ENCODE measurements at places on chromosomes 3 and 15. TPM values are rescaled to one million over a fixed set of nuclear protein-coding genes. Genes with fewer than 3 reads are reported as not detected.

DNA sequence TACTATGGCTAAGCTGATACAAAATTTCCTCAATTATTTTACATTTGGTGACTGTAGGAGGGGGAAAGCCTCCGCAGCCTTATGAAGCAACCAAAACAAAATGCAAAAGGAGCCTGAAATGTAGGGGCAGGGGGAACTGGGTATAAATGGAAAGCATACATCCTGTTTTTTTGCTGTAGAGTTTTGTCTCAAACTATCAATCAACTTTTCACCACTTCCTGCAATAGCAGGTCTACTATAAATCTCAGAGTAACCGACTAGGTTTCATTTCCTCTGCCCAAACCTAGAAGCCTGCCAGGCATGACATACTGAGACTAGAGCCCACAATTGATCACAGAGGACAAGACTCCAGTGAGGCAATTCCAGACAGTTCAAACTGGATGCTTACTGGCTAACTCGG is 91.3 kb downstream of the SHQ1 start:
- DNase-seq = no peak

DNA sequence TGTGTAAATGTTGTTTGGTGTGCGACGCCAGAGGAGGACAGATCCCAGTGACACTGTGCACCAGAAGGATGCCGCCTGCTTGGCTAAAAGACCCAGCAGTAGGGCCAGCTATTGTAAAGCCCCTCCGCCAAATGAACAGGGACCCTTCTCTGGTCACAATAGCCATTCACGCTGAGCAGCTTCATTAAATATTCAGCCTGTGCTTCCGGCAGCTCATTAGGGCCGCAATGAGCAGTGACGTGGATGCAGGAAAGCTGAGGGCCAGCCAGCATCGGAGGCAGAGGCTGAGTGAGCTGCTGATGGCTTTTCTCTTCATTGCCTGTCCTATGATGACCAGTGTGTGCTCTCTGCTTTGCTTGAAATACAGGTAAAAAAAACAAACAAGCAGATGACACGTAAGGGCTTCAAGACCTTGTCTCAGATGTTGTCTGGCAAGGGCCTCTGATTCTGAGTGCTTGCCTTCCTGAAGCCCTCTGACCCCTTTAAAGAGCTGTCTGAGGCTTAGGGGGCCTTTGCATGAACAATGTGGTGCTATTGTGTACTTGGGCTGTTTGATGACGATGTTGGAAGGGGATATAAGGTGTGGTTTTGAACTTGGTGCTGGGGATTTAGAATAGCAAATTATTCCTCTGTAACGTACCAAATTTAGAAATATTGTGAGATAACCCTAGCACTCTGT is 130.4 kb downstream of the FEZF2 start:
- no peak for DNase-seq

DNA sequence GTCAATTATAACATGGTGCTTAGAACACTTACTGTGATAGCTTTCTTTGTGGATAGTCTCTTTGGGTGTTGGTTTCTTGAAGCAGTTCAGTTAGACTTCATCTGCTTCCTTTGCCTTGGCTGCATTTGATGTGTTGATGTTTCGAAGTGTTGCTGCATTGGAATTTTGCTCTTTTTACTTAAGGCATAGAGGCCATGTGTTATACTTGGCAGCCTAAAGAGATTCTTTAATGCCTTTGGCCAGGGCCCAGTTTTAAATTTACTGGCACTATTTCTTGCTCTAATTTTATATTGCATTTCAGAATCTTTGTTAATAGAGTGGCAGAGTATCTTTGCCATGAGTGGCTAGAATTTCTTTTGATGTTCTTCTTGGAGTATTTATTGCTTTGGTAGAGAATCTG is 21.2 kb downstream of the NR1D2 start:
- no peak for DNase-seq

- no peak for DNase-seq
Observed at GRCh38 chr3:190361791-190362190, 26.2 kb upstream of the CLDN16 start.

DNA sequence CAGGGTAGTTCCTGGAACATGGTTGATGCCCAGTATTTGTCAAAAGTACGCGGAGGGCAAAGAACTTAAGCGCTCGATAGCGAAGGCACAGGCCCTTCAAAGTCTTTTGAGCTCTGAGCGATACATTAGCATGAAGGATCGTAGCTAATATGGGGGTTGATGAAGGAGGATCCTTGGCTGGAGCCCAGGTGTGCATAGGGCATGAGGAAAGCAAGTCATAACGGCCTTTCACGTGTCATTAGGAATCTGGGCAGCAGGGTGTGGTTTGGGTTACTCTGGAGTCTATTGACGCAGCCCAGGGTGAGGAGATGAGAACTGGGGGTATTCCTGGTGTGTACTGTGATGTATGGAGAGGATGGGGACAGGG is 31.7 kb downstream of the SPINK8 start:
- DNase-seq = no peak

- DNase-seq = no peak
Observed at GRCh38 chr3:182797876-182798275, 4.6 kb downstream of the ATP11B start.

KIF23 gene
- 13.5 TPM for total RNA-seq

DNA sequence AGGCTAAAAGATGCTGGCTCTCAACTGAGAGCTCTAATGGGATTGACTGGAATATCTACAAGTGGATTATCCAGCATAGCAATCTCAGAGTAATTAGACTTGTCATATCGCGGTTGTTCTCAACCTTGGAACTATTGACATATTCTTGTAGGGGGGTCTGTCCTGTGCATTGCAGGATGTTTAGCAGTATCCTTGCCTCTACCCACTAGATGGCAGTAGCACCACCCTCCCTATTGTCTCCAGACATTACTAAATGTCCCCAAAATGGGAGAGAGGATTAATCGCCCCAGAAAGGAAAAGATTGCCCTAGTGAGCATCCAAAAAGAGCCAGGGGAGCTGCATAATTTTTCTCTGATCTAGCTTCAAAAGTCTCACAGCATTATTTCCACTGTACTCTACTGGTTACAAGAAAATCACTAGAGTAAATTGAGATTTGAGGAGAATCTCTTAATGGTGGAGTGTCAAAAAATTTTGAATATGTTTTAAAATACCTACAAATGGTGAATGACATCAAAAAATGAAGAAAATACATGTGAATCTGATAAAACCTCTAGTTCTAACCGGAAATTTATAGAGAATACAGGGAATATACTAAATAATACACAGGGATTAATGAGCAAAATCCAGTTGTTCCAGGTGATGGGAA is 388.2 kb upstream of the AGTR1 start:
- DNase-seq = no peak

DNA sequence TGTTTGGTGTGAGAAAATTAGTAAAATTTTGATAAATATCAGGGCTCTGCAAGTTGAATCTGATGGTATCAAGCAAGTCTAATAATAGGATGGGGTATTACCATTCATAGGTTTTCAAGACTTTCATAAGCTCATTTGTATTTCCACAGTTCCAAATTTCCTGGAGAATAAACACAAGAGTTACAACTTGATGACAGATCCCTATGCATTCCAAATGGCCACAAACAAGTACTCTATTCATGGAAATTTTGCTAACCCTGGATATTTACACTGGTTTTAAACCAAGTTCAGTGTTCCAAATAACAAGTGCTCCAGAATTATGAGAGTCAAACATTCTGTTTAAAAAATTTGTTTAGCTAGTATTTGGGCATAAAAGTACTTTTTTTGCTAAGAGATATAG is 75.0 kb upstream of the CNTN6 start:
- no peak for DNase-seq

ARPIN gene
- total RNA-seq = 18.2 TPM

GRCh38 chr3:110569073-110569472 is 502.5 kb upstream of the NECTIN3 start:
- DNase-seq = no peak

Data from chondrocyte (in vitro differentiated cells).